Right renal cortex interstitium (tissue), 3 donors: ENCODE measurements at places on chromosomes 7 and 10. TPM values are rescaled to one million over a fixed set of nuclear protein-coding genes. Genes with fewer than 3 reads are reported as not detected.

The OPN4 gene
- polyA plus RNA-seq = not detected

The TSPAN14 gene
- polyA plus RNA-seq = 81.6 TPM

The PALD1 gene
- 10.6 TPM for polyA plus RNA-seq

The AMZ1 gene
- polyA plus RNA-seq = 0.27 TPM

The FIS1 gene
- polyA plus RNA-seq = 176 TPM

The YAE1 gene
- 38.4 TPM for polyA plus RNA-seq

The PTTG1IP2 gene
- not detected for polyA plus RNA-seq

The CTTNBP2 gene
- polyA plus RNA-seq = 28.7 TPM

The TMEM176B gene
- polyA plus RNA-seq = 80.2 TPM

The AKR1C4 gene
- not detected for polyA plus RNA-seq

The FAM25C gene
- not detected for polyA plus RNA-seq

The SLC18A3 gene
- polyA plus RNA-seq = not detected

The AS3MT gene
- polyA plus RNA-seq = 22.8 TPM

The ASB15 gene
- polyA plus RNA-seq = 1.1 TPM

The SYPL1 gene
- 159 TPM for polyA plus RNA-seq

The ACSL5 gene
- polyA plus RNA-seq = 3.7 TPM

The ASAH2 gene
- 4.5 TPM for polyA plus RNA-seq

The ELAPOR2 gene
- polyA plus RNA-seq = 12.2 TPM

The TMEM273 gene
- 2.2 TPM for polyA plus RNA-seq

The CDNF gene
- polyA plus RNA-seq = 2.7 TPM

The IKZF1 gene
- 1.2 TPM for polyA plus RNA-seq

The MYPN gene
- polyA plus RNA-seq = 0.10 TPM

The TUBB8 gene
- polyA plus RNA-seq = 0.50 TPM

The ENTPD1 gene
- 23.5 TPM for polyA plus RNA-seq

The NDUFA5 gene
- polyA plus RNA-seq = 240 TPM

The AKR1C8 gene
- 0.26 TPM for polyA plus RNA-seq

The ELN gene
- polyA plus RNA-seq = 61.7 TPM

The CDK6 gene
- polyA plus RNA-seq = 45.1 TPM

The ACSM6 gene
- polyA plus RNA-seq = 0.35 TPM

The LAMTOR4 gene
- polyA plus RNA-seq = 99.1 TPM

The HOXA9 gene
- 95.9 TPM for polyA plus RNA-seq

The H2AZ2 gene
- polyA plus RNA-seq = 259 TPM

The BTBD16 gene
- polyA plus RNA-seq = 1.6 TPM

The SSC4D gene
- 3.1 TPM for polyA plus RNA-seq

The OR2AE1 gene
- polyA plus RNA-seq = not detected

The CRHR2 gene
- polyA plus RNA-seq = not detected

The SVOPL gene
- polyA plus RNA-seq = 2.9 TPM

The KIAA1549 gene
- polyA plus RNA-seq = 11.9 TPM

The LRRC4 gene
- 8.7 TPM for polyA plus RNA-seq

The GIMAP5 gene
- 5.9 TPM for polyA plus RNA-seq

The SLC13A1 gene
- polyA plus RNA-seq = 25.1 TPM

The PDE1C gene
- polyA plus RNA-seq = 4.4 TPM

The KDM7A gene
- 12.4 TPM for polyA plus RNA-seq

The NME8 gene
- polyA plus RNA-seq = 0.28 TPM

The ASB10 gene
- polyA plus RNA-seq = not detected

The MBL2 gene
- polyA plus RNA-seq = not detected

The NPSR1 gene
- polyA plus RNA-seq = not detected

The ARHGAP22 gene
- 1.1 TPM for polyA plus RNA-seq

The SLC39A12 gene
- polyA plus RNA-seq = not detected

The PON3 gene
- 1.8 TPM for polyA plus RNA-seq

The DPYSL4 gene
- polyA plus RNA-seq = 14.3 TPM

The LBX1 gene
- not detected for polyA plus RNA-seq

The TCERG1L gene
- polyA plus RNA-seq = 1.2 TPM

The OR2A42 gene
- 1.0 TPM for polyA plus RNA-seq

The PGAM2 gene
- 1.2 TPM for polyA plus RNA-seq

The FOXI2 gene
- 1.8 TPM for polyA plus RNA-seq
